ENCODE measurements at places on chromosomes 4 and X.
A peak's percentile ranks its signal among the peaks of the same experiment; 100 is the strongest.

- no peak for DNase-seq
Measured at GRCh38 chr4:96698831-96699230, 858.9 kb downstream of the PDHA2 start.

DNA sequence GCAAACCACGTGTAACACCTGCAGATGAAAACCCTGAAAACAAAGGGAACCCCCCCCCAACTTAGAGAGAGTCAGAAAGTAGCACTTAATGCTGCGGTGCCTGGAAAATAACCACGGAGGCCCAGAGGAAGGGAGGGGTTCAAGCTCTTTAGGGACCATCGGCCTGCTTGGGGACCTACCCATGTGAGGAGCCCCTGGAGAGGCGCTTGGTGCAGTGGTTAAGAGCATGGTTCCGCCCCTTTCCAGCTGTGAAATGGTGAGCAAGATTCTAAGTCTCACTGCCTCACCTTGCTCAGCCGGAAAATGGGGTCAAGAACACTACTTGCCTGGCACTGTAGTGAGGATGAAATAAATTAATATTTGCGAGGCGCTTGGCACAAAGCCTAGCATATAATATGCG, 13.8 kb downstream of the SLC25A5 start:
- no peak for DNase-seq

DNA sequence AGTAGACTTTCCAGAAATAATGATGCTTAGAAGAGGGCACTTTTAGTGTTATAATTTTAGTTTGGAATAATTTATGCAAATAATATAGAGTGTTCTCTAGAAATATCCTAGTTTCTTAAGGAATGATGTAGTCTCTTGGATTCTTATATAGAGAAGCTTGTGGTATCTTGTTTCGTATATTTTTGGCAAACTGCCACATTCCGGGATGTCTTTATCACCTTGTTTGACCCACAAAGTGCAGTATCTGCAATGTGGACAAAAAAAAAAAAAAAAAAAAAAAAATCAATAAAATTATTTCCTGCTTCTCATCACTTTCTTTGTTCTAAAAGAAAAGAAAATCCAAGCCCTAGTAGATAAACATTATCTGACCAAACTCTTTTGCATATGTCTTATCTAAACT, 1577.7 kb upstream of the TENM3 start:
- DNase-seq, result no peak

DNA sequence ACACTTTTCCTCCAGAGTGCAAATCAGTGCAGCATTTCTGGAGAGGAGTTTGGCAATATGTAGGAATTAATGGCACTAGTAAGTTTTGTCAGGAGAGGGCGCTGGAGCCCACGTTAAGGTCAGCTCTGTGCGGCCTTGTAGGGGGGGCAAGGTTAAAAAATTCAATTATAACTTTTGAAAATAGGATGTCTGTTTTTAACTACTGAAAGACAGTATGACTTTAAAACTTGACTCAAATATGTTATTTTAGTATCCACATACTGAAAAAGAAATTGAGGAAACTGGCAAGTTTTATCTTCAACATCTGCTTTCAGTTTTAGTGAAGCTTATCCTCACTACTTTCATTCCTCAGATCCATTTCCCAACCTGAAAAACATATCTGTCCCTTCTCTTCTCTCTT, 30.9 kb upstream of the HSD17B13 start:
- no peak for DNase-seq

- no peak for DNase-seq
Measured at GRCh38 chr4:76821641-76822040, 76.3 kb downstream of the SOWAHB start.

- peak; percentile 2 for DNase-seq
Measured at GRCh38 chrX:54007682-54008081, 36.6 kb downstream of the PHF8 start.

- DNase-seq, result no peak
Measured at GRCh38 chrX:46144566-46144965, 400.7 kb downstream of the ZNF674 start.

DNA sequence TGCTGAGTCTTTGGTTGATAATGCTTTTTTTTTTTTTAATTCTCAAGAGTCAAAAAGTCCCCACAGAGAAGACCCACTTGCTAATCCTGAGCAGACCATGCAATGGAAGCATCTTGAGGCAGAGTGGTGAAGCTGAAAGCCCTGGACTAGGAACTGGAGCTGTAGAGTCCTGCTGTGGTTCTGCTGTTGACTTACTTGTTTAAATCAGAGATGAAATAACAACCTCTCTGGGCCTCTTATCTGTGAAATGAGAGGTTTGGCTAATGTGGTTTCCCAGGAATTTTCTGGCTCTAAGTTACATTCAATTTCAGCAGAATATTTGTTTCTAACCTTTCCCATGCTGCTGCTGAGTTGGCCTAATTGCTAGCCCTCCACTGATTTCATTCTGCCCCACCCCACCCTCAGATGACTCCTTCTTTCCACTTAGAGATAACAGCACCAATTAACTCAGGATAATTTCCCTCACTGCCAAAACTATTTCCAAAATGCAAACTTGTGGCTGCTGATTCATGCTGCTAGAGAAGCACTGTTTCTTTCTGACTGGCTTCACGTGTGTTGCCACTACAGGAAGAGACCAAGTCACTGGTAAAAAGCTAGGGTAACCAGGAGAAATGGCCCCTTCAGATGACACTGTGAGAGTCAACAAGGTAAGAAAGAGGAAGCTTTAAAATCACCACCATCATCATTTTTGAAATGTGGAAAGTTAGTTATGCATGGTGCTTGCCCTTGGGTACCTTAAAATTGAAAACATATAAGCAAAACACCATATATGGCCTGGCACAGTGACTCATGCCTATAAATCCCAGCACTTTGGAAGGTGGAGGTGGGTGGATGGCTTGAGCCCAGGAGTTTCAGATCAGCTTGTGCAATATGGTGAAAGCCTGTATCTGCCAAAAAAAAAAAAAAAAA, 326.4 kb downstream of the DCHS2 start:
- no peak for DNase-seq

DNA sequence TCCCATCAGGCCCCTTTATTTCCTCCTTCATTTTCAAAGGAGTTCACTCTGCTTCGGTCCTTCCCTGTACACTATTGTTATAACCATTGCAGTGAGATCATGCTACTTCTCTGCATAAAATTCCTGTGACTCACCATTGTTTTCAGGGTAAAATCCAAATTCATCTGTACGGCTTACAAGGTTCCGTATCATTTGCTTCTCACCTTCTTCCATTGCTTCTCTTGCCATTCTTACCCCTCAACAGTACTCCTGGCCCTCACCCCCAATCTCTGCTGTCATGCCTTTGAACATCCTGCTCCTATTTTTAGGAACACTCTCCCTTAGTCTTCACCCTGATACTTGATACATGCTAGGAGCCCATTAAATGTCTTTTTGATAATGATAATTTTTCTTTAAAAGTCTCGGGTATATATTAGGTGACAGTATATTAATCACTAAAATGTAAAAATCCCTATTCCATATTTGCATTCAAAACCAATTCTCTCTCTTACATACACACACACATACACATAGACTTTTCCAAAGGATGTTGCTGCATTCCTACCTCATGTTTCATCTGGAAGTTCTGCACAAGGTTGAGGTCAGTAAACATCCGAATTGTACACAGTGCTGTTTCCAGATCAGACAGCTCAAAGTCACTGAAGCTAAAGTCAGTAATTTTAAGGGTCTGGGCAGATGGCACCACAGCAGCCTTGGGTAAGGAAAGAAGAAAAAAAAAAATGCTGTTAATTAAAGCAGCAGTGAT, 103.4 kb downstream of the PDE5A start:
- no peak for DNase-seq

Measured in suppressor macrophage (primary cell).